Activated CD4-positive, CD25-positive, alpha-beta regulatory T cell treated with anti-CD3 and anti-CD28 coated beads, Interleukin-2, amount 50 U/mL, for 24 hours (primary cell): ENCODE measurements at places on chromosomes 3 and 15.

DNA sequence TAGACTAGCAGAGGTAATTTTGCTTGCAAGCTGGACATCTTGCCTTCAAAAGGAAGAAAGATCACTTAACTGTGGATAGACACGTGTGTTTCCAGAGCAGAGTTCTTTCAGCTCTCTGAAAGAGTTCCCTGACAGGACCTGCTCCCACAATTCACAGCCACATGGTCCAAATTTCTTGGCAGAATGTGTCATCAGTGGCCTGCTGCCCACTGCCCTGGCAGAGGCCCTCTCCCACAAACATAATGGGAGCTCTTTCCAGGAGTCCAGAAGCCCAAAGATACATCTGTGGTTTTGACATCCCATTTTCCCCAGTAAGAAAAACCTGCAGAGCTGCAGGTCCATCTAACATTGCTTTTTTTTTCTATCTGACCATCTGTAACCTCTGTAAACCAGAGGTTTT lies 48.3 kb downstream of the SERPINI1 start:
- ATAC-seq: no peak

DNA sequence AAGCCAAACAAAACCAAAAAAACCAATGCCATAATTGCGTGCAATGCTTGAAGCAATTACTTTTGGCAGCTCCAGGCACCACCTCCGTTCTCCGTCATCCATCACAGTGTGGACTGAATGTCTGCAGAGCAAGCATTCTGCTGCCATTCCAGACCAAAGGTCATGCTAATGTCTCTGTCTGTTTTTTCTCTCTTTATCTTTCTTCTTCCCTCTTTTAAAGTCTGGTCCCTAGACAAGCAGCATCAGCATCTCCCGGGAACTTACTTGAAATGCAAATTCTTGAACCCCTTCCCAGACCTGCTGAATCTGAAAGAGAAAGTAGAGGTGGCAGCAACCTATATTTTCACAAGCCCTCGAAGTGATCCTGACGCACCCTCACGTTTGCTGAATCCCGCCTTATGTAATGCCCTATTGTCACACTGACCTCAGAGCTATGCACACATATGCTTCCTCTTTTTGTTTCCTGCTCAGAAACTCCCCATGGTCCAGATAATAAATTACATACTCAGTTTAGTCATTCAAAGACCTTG lies 297.3 kb upstream of the PROK2 start:
- ATAC-seq: peak; percentile 48

- ATAC-seq: no peak
These were observed 22.6 kb downstream of the CCRL2 start for GRCh38 chr3:46429671-46430070.

GRCh38 chr15:71379893-71380292 lies 264.6 kb downstream of the THSD4 start:
- ATAC-seq: no peak

GRCh38 chr3:60202052-60202726 lies 1049.1 kb downstream of the FHIT start:
- ATAC-seq: no peak

DNA sequence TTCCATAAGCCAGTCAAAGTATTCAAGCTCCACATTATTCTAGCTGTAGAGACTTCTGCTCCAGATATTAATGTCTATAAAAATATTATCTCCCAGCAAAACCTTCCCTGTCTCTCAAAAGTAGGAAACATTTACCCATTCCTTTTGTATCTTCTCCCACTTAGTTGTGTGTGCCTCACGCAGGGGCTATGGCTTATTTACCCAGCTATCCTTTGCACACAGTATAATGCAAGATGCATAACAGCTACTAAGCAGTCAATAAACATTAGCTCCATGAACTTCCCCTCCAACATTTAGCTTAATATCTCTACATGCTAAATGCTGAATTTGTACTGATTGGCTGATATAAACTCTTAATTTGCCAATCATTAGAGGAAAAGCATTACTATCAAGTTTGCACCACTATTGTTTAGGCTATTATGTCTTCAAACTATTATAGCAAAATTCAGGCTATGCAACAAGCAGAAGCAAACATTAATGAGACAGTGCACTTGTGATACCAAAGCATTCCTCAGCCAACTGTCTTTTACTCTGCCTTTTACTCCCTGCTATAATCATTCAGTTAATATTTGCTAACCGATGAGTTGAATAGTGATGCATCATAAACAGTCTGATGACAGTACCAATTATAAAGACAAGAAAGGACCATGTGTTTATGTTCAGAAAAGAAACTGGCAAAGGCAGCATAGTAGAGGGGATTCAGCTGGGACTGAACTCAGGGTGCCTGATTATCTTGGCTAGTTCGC lies 81.2 kb downstream of the PLCH1 start:
- no peak for ATAC-seq

GRCh38 chr3:135084405-135084804 lies 289.3 kb downstream of the EPHB1 start:
- ATAC-seq: no peak

DNA sequence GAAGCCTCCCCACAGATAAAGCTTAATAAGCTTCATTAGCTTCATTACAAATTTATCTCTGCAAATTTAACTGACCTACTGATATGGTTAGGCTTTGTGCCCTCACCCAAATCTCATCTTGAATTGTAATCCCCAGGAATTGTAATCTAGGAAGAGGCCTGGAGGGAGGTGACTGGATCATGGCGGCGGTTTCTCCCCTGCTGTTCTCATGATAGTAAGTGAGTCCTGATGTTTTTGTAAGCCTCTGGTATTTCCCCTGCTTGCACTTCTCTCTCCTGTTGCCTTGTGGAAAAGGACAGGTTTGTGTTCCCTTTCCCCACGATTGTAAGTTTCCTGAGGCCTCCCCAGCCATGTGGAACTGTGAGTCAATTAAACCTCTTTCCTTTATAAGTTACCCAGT lies 226.1 kb upstream of the TTC14 start:
- ATAC-seq: no peak

DNA sequence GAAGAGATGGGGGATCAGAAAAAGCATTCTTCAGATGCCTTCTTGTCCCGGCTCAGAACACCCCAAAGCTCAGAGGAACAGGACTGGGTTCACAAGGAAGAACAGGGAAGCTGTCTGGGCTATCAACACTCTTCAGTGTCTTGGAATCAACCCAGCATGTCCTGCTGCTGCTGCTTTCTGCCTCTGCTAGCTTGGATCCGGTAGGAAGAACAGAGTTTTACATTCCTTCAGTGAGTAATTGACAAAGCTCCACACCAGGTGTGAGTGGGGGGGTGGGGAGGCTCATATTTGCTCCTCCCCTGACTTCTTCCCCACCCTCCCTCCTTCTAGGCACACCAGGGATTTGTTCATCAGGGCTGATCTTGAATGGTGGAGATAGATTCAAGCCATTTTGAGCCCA lies 13.1 kb upstream of the ETV5 start:
- no peak for ATAC-seq

GRCh38 chr3:134998855-134999254 lies 203.8 kb downstream of the EPHB1 start:
- no peak for ATAC-seq

GRCh38 chr3:48614044-48614443 lies 4.6 kb upstream of the UQCRC1 start:
- no peak for ATAC-seq

- no peak for ATAC-seq
These were observed 110.5 kb upstream of the SLC24A5 start for GRCh38 chr15:48010316-48010715.

DNA sequence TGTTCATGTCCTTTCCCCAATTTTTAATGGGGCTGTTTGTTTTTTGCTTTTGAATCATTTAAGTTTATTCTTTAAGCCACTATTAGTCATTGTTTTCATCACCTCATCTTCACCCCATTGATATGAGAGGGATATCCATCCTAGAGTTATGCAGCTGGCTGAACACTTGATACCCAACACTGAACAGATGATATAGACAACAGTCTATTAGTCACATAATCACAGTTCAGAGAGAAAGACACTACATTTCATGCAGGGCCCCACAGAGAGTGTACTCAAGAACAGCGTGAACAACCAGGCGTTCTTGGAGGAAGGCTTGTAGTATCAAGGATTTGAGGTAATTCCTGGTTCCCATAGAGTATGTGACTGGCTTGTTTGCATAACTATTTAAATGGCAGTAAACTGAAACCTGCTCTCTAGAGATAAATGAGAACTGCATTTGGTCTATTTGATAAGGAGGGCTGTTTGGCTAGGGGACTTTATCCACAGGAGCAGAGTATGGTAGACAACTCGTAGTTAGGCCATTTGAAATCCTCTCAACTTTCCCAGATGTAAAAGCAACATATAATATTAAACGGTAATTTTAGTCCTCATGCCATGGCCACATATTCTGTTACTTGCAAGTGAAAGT lies 618.7 kb downstream of the SI start:
- no peak for ATAC-seq

- ATAC-seq: no peak
These were observed 257.4 kb downstream of the STXBP5L start for GRCh38 chr3:121165397-121165837.

GRCh38 chr3:101151286-101151913 lies 158.2 kb upstream of the ABI3BP start:
- ATAC-seq: no peak

GRCh38 chr3:112365636-112366035 lies 32.7 kb downstream of the CD200 start:
- ATAC-seq: no peak

DNA sequence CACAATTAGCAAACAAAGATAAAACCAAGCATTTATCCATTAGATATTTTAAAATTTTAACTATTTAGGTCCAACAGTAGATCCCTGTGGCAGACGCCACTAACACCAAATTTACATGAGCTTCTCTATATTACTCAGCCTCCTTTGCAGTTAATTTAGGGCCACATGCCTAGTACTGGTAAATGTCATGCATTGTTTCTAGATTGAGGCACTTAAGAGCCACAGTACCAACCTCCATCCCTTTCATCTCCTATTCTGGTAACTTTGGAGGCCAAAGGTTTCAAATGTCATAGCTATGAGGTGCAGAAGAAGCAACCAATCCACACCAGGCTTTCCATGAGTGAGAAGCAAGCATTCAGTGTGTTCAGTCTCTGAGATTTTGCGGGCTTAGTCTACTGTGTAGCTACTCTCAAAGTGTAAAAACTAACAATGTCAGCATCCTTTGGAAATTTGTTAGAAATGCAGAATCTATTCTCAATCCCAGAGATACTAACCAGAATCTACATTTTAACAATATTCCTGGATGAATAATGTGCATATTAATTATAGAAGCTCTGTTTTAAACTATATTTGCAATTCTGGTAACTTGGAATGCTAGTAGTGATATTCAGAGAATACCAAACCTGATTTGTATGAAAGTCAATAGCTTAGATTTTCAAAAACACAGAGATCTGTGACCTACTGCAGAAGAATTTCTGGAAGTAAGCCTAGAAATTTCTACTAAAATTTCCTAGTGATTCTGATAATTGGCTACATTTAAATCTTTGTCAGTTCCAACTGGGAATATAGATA lies 206.3 kb upstream of the CD96 start:
- ATAC-seq: peak; percentile 48

DNA sequence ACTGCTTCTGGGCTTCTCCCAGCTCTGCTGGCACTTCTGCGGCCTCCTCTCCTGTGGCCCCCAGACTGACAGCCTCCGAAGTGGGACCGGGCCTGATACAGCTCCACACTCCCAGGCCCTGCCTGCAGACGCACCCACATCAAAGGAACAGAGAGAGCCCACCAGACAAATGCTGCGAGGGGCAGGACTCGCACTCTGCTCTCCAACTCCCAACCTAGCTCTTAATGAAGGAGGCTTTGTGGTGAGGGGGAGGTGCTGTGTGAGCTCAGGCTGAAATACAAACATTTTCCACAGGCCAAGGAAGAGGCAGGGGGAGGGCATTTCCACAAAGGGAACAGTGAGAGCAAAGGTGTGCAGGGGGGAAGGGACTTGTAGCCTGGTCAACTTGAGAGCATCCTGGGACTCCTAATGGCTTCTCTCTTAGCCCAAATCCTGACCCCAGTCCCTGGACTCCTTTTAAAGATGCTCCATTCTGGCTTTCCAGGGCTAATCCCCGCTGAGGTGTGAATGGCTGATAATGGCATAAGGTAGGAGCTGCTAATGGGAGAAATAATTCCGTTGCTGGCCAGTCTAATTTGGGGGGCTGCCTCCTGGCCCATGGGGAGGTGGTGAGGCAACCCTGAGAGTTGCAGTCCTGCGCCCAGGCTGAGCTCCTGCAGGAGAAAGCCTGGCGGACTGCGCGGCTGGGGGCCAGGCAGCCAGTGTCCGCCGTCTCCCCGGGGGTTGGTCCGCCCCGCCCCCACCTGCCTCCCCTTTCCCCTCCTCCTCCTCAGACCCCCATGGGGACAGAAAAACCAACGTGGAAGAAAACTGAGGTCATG lies 9.6 kb downstream of the LINGO1 start:
- ATAC-seq: no peak
